ENCODE measurements at places on chromosomes 12 and 14.
A peak's percentile ranks its signal among the peaks of the same experiment; 100 is the strongest.

DNA sequence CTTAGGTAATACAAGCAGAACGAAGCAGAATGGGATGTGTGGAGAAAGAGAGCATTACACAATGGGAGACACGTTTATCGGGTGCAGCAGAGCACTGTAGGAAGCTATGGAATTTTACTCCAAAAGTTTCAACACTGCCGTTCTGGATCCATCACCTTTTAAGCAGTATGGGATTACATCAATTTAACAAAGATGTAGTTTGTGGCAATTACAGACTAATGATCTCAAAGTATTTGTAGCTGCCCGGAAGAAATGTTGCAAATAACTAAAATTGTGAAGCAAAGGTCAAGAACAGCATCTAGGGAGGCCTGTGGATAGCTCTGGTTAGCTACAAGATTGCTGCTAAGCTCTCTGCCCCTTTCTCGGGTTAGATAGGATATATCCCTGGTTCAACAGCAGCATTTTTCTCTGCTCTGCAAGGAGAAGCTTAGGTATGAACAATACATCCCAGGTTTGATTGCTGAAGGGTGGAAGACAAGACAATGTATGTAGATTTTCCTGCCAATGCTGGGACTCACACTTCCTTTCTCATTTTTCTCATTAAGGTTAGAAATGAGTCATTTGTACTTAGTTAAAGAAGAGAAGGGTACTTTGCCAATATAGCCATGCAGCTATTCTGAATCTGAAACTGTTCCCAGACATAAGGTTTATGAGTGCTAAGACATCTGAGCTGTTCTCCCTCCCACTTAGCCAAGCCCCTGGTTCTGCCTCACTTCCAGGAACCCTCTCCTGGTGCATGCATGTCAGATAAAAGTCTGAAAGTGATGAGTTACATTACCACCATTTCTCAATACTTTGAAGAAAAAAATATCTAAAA lies 75.0 kb upstream of the HIF1A start:
- H3K4me1 ChIP-seq, result peaks cover 87% of the 10 kb centered on the region
- no peaks in the 10 kb centered on the region for H3K36me3 ChIP-seq
- peak overlapping the region; percentile 91 for H3K27ac ChIP-seq
- no peaks in the 10 kb centered on the region for H3K27me3 ChIP-seq
- peak overlapping the region; percentile 10 for H3K4me3 ChIP-seq
- peak; percentile 56 for DNase-seq

- no peaks in the 10 kb centered on the region for H3K4me1 ChIP-seq
- peaks cover 14% of the 10 kb centered on the region for H3K27me3 ChIP-seq
- no peak overlapping the region for H3K4me3 ChIP-seq
- H3K27ac ChIP-seq, result no peak overlapping the region
Observed at GRCh38 chr14:104509673-104510072, 69.9 kb upstream of the C14orf180 start.

DNA sequence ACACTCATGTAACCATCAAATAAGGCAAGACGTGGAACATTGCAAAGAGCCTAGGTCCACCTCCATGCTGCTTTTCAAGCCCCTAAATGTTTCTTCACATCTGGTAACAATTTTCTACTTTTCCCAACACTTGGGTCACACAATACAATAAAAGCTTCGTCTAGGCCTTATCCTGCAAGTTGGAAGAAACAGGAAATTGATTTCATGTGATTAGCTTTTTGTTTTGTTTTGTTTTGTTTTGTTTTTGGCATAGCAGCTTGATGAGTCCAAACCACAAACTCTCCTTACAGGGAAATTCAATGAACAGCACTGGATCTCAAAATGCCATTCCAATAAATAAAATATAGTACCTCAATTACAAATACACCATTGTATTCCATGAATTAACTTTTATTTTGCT lies 19.3 kb downstream of the TAS2R50 start:
- DNase-seq, result no peak
- H3K4me1 ChIP-seq, result peaks cover 6% of the 10 kb centered on the region
- H3K4me3 ChIP-seq, result no peak overlapping the region
- no peaks in the 10 kb centered on the region for H3K27me3 ChIP-seq
- no peak overlapping the region for H3K27ac ChIP-seq
- peaks cover 24% of the 10 kb centered on the region for H3K36me3 ChIP-seq

GRCh38 chr12:50041962-50042361 lies 15.4 kb upstream of the ASIC1 start:
- H3K4me1 ChIP-seq, result peaks cover 25% of the 10 kb centered on the region
- peak; percentile 25 for DNase-seq
- H3K4me3 ChIP-seq, result no peak overlapping the region
- no peaks in the 10 kb centered on the region for H3K27me3 ChIP-seq
- H3K36me3 ChIP-seq, result no peaks in the 10 kb centered on the region

GRCh38 chr14:24418492-24418873 lies 11.0 kb downstream of the CBLN3 start:
- H3K4me3 ChIP-seq, result no peak overlapping the region
- no peaks in the 10 kb centered on the region for H3K36me3 ChIP-seq
- H3K27ac ChIP-seq, result no peak overlapping the region

GRCh38 chr12:93868771-93869170 lies 191.6 kb downstream of the CRADD start:
- H3K36me3 ChIP-seq, result peaks cover 18% of the 10 kb centered on the region
- no peak for DNase-seq
- no peak overlapping the region for H3K27ac ChIP-seq
- no peak overlapping the region for H3K4me3 ChIP-seq
- no peaks in the 10 kb centered on the region for H3K4me1 ChIP-seq

- H3K27ac ChIP-seq, result no peak overlapping the region
- H3K4me1 ChIP-seq, result peaks cover 20% of the 10 kb centered on the region
- no peaks in the 10 kb centered on the region for H3K27me3 ChIP-seq
- DNase-seq, result no peak
- no peak overlapping the region for H3K4me3 ChIP-seq
- no peaks in the 10 kb centered on the region for H3K36me3 ChIP-seq
Observed at GRCh38 chr12:29238822-29239291, 89.8 kb downstream of the FAR2 start.

DNA sequence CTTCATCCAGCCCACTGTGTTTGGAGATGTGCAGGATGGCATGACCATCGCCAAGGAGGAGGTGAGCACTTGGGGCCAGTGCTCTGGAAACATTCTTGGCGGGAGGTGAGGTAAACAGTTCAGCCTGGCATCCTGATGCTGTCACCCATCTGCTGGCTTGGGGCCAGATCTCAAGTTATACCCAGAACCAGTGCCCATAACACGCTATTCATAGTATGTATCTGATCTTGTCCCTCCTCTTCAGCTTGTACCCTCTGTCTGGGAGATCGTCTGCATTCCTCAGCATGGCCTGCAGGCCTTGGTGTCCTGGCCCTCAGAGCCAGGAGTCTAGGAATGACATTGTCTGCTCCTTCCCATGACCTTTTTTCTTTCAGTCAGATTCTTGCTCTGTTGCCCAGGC lies 31.4 kb downstream of the ALDH2 start:
- H3K4me1 ChIP-seq, result no peaks in the 10 kb centered on the region
- no peak overlapping the region for H3K4me3 ChIP-seq
- no peak for DNase-seq

DNA sequence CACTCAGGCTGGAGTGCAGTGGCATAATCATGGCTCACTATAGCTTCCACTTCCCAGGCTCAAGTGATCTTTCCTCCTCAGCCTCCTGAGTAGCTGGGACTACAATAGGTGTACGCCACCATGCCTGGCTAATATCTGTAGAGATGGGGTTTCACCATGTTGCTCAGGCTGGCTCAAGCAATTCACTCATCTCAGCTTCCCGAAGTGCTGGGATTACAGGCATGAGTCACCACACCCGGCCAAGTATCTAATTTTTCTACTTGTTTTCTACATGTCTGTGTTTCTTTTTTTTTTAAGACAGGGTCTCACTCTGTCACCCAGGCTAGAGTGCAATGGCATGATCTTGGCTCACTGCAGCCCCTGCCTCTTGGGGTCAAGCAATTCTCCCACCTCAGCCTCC lies 119.7 kb upstream of the MED13L start:
- no peaks in the 10 kb centered on the region for H3K27me3 ChIP-seq
- peaks cover 4% of the 10 kb centered on the region for H3K4me1 ChIP-seq
- no peak overlapping the region for H3K27ac ChIP-seq
- DNase-seq, result no peak
- H3K36me3 ChIP-seq, result no peaks in the 10 kb centered on the region

- H3K27me3 ChIP-seq, result peaks cover 8% of the 10 kb centered on the region
- H3K36me3 ChIP-seq, result no peaks in the 10 kb centered on the region
- DNase-seq, result no peak
Observed at GRCh38 chr14:55450539-55450938, 10.1 kb upstream of the TBPL2 start.

- H3K27me3 ChIP-seq, result no peaks in the 10 kb centered on the region
- no peak overlapping the region for H3K27ac ChIP-seq
- H3K36me3 ChIP-seq, result peaks cover 92% of the 10 kb centered on the region
- H3K4me1 ChIP-seq, result peaks cover 15% of the 10 kb centered on the region
- H3K4me3 ChIP-seq, result no peak overlapping the region
Observed at GRCh38 chr14:20356422-20356821, 13.0 kb downstream of the PARP2 start.

- H3K27ac ChIP-seq, result no peak overlapping the region
- no peak for DNase-seq
- H3K36me3 ChIP-seq, result no peaks in the 10 kb centered on the region
Observed at GRCh38 chr12:94775710-94776109, 125.4 kb upstream of the TMCC3 start.

GRCh38 chr14:95211721-95212504 lies 54.6 kb upstream of the DICER1 start:
- H3K4me3 ChIP-seq, result no peak overlapping the region
- H3K27ac ChIP-seq, result no peak overlapping the region
- peaks cover 2% of the 10 kb centered on the region for H3K4me1 ChIP-seq

GRCh38 chr14:91305650-91306431 lies 61.3 kb upstream of the GPR68 start:
- H3K4me1 ChIP-seq, result peaks cover 65% of the 10 kb centered on the region
- no peak for DNase-seq
- H3K27me3 ChIP-seq, result no peaks in the 10 kb centered on the region

- peaks cover 61% of the 10 kb centered on the region for H3K4me1 ChIP-seq
- peak overlapping the region; percentile 4 for H3K27ac ChIP-seq
- no peaks in the 10 kb centered on the region for H3K27me3 ChIP-seq
- DNase-seq, result no peak
Observed at GRCh38 chr14:34833549-34834523, 41.3 kb downstream of the BAZ1A start.

DNA sequence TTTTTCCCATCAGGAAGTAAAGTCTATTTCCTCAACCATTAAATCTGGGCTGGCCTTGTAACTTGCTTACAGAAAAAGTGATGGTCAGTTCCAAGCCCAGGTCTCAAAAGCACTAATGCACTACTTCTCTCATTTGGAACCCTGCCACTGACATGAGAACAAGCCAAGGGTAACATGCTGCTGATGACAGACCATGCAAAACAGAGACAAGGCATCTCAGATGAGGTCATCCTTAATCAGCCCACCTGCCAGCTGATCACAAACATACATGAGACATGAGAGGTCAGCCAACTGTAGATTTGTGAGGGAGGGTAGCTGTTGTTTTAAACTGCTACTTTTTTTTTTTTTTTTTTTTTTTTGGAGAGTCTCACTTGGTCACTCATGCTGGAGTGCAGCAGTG lies 16.2 kb downstream of the TWF1 start:
- peak overlapping the region; percentile 22 for H3K27ac ChIP-seq
- peaks cover 61% of the 10 kb centered on the region for H3K36me3 ChIP-seq
- no peak for DNase-seq
- H3K27me3 ChIP-seq, result no peaks in the 10 kb centered on the region
- H3K4me1 ChIP-seq, result no peaks in the 10 kb centered on the region

DNA sequence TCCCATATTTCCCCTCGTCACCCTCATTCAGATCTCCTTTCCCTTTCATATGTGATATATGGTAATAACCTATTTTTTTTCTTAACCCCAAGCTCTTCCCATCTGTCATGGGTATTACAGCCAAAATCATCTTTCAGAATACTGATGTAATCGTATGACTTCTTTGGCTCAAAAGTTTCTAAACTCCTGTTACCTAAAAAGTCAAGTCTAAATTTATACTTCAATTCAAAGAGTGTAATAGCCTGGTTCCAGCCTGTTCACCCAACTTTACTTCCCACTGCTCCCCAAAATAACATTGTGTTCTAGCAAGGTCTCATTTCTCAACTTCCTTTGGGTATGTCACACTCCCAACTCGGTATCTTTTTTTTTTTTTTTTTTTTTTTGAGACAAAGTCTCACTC lies 48.5 kb downstream of the TBK1 start:
- no peak overlapping the region for H3K4me3 ChIP-seq
- H3K4me1 ChIP-seq, result peaks cover 10% of the 10 kb centered on the region
- DNase-seq, result no peak
- peaks cover 66% of the 10 kb centered on the region for H3K36me3 ChIP-seq

DNA sequence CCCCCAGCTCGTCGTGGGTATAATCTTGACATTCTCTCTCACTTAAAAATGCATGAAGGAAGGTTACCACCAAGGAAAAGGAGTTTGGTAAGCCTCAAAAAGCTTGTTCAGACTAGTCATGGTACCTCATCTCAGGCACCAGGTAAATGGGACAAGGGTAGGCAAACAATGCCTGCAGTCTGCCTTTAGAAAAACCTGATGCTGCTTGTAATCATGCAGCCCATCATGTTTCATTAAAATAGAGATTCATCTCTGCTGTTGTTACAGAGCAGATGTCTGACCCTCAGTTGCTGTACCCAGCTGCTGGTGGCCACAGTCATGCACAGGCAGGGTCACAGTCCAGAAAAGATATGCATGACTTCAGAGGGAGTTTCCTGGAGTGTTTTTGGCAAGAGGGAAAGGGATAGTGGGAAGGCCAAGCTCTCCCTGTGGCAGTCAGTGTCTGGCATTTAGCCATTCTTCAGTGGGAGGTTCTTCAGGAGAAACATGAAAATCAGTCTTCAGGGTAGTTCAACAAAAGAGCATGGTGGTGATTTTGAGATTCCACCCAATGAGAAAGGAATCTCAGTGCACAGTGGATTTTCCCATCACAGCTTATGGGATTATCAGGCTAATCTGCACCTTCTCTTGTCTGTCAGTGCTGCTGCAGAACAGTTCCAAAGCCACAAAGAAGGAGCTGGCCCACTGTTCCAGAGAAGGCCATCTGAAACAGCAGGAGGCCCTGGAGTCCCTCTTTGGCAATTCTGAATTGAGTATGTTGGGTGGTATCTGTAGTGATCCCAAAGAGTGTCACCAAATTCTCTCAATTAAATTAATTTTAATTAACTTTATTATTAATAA lies 202.7 kb upstream of the FRMD6 start:
- H3K27me3 ChIP-seq, result peaks cover 25% of the 10 kb centered on the region
- no peak overlapping the region for H3K27ac ChIP-seq
- no peak overlapping the region for H3K4me3 ChIP-seq
- no peaks in the 10 kb centered on the region for H3K36me3 ChIP-seq
- H3K4me1 ChIP-seq, result no peaks in the 10 kb centered on the region
- DNase-seq, result no peak

GRCh38 chr14:79896009-79896408 lies 315.3 kb downstream of the DIO2 start:
- DNase-seq, result no peak
- no peaks in the 10 kb centered on the region for H3K36me3 ChIP-seq
- H3K27ac ChIP-seq, result no peak overlapping the region
- H3K4me3 ChIP-seq, result no peak overlapping the region

- peaks cover 39% of the 10 kb centered on the region for H3K27me3 ChIP-seq
- no peaks in the 10 kb centered on the region for H3K4me1 ChIP-seq
- H3K27ac ChIP-seq, result no peak overlapping the region
- no peaks in the 10 kb centered on the region for H3K36me3 ChIP-seq
- DNase-seq, result no peak
Observed at GRCh38 chr14:101363261-101363555, 198.1 kb upstream of the DIO3 start.

All from activated T-cell treated with anti-CD3 and anti-CD28 coated beads, Interleukin-2, amount 50 U/mL, for 24 hours (primary cell).